ENCODE measurements at places on chromosomes 12 and 14. TPM values are rescaled to one million over a fixed set of nuclear protein-coding genes. Genes with fewer than 3 reads are reported as not detected.

DNA sequence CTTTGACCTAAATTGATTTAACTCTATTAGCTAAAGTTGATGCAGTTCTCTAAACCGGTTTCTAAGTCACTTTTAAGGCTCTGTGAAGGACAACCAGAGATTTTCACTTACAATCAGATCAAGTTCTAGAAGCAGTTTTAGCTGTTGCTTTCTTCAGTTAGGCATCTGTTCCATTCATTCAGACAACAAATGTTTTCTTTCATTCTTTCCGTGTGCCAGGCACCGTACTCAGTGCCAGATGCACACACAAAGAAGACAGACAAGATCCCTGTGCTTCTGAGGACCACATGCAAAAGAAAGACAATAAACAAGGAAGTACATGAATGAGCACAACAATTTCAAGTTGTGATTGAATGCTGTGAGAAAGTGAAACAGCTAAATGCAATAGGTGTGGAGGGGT, 11.1 kb upstream of the EGLN3 start:
- no peaks in the 10 kb centered on the region for H3K4me1 ChIP-seq
- H3K27ac ChIP-seq = no peak overlapping the region
- H3K27me3 ChIP-seq = peaks cover 16% of the 10 kb centered on the region
- no peak for DNase-seq
- no peaks in the 10 kb centered on the region for H3K36me3 ChIP-seq

DNA sequence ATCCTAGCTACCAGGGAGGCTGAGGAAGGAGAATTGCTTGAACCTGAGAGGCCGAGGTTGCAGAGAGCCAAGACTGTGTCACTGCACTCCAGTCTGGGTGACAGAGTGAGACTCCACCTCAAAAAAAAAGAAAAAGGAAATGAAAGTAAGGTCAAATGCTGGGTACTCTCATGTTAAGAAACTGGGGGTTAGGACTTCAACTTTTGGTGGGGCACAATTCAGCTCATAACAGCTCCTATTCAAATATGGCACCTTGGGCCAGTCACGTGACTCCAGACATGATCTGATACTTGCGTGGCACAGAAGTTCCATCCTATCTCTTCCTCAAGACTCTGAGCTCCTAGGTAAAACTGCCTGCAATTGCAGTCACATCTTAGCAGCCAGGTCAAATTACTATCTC, 142.7 kb downstream of the EGLN3 start:
- no peak overlapping the region for H3K27ac ChIP-seq
- H3K36me3 ChIP-seq = no peaks in the 10 kb centered on the region
- peaks cover 7% of the 10 kb centered on the region for H3K27me3 ChIP-seq
- H3K4me3 ChIP-seq = no peak overlapping the region

DNA sequence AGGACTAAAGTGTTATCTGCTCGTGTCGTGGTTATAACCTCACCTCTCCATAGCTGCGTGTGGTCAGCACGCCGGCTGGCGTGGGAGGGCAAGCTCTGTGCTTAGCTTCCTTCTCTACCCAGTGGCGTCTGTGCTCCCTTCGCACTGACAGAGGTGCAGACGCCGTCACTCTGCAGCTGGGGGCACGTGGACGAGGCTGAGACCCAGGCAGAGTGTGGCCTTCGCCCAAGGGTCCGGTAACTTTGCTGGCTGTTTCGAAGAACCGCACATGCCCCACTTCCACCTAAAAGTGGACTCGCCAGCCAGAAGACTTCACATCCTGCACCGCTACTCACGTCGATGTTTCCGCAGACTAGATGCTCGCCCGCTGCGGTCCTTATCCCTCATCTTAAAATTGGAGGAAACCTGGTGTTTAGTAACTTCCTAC, 35.9 kb upstream of the DYNC1H1 start:
- no peak overlapping the region for H3K4me3 ChIP-seq
- no peaks in the 10 kb centered on the region for H3K4me1 ChIP-seq
- DNase-seq = no peak
- H3K36me3 ChIP-seq = no peaks in the 10 kb centered on the region
- no peak overlapping the region for H3K27ac ChIP-seq

DNA sequence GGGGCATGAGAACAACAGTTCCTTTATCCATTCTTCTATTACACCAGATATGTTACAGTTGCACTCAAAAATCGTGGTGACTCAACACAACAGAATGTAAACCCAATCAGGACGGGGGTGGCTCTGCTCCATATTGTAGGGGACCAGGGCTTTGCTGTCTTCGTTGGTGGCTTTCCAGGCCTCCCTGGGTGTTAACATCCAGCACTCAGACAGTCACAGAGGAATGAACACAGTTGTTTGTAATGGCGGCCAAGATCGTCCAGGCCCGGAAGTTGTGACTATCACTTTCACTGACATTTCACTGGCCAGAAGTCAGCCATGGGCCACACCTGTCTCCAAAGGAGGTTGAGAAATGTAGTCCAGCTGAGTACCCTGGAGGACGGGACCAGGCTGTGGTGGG, 204.1 kb downstream of the CACNA1C start:
- no peak overlapping the region for H3K27ac ChIP-seq
- no peaks in the 10 kb centered on the region for H3K4me1 ChIP-seq
- H3K27me3 ChIP-seq = peaks cover 26% of the 10 kb centered on the region

DNA sequence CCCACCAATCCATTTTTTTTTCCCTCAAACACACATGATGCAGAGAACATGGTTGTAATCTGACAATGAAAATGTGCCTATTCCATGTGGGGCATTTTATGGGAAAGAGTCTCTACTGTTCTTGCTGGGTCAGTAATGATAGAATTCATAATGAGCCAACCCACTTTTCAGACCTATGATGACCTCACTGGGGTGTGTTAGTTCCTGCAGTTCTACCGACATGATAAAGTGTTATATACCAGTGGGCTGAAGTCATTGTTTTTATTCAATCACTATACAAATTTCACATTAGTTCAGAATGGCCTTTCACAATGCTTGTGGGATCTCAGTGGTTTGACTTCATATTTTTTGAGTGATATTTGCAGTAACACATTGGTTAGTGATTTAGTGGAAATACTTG, 47.5 kb downstream of the PPFIBP1 start:
- H3K4me1 ChIP-seq = peaks cover 51% of the 10 kb centered on the region
- H3K27ac ChIP-seq = peak overlapping the region; percentile 50
- H3K27me3 ChIP-seq = no peaks in the 10 kb centered on the region
- DNase-seq = peak; percentile 54

GRCh38 chr12:11689591-11690186, 40.2 kb downstream of the ETV6 start:
- H3K4me3 ChIP-seq = no peak overlapping the region
- no peaks in the 10 kb centered on the region for H3K36me3 ChIP-seq
- no peak for DNase-seq
- H3K4me1 ChIP-seq = no peaks in the 10 kb centered on the region

The RTL1 gene
- total RNA-seq = not detected

The GARIN6 gene
- total RNA-seq = not detected

DNA sequence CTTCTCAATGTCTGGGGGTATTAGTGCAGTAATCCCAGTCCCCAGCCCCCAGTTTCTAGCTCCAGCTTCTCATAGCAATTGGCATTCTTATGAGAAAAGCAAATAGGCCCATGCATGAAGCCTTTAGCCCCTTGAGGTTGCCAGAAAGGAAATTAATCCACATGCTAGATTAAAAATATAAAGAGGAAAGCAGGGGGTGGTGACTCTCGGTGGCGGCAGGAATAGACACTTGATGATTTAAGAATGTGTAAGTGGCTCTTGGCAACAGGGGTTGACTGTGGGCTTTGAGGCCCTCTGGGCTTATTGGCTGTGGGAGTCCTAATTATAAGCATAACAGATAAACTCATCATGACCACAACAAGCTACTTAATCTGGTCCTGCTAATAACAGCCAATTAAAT, 1367.3 kb upstream of the FLRT2 start:
- no peaks in the 10 kb centered on the region for H3K36me3 ChIP-seq
- no peak for DNase-seq
- no peak overlapping the region for H3K4me3 ChIP-seq

The AMN gene
- not detected for total RNA-seq

DNA sequence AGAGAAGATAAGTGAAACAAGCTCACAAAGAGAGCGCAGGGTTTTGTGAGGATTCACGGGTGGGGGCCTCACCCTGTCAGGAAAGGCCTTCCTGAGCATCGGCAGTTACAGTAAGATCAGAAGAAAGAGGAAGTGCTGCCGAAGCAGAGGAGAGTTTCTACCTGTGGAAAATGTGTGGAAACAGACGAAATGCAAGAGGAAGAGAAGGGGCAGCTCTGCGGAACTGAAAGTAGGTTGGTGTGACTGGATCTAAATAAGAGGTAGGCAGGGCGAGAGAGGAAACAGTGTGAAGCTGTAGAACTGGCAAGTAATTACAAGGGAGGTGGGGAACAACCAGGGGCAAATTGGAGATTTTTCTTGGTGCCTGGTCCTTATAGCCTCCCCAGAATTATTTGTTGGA, 2.6 kb downstream of the GPR68 start:
- no peaks in the 10 kb centered on the region for H3K36me3 ChIP-seq
- peaks cover 12% of the 10 kb centered on the region for H3K4me1 ChIP-seq
- H3K27me3 ChIP-seq = no peaks in the 10 kb centered on the region
- no peak for DNase-seq

GRCh38 chr14:90513161-90514014, 116.6 kb downstream of the CALM1 start:
- peaks cover 46% of the 10 kb centered on the region for H3K4me1 ChIP-seq
- 0 out of 2 replicates have a peak, but pooled peaks cover 4% of the 10 kb centered on the region for H3K27me3 ChIP-seq
- DNase-seq = peak; percentile 90
- peak overlapping the region; percentile 13 for H3K4me3 ChIP-seq

DNA sequence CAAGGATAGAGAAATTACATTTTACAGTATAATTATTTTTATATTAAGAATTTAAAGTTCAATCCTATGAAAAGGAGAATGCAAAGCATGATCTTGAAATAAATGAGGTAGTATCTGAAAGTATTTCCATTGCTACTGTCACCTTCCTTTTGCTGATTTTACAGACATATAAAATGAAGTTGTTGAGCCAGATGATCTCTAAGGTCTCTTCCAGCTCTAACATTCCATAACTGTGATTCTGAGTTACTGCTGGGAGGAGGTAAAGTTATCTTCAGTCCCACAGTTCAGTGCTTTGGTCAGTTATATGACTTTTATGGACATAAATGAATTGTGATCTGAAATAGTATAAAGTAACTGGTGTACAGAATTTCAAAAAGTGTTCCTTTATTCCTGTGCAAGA, 52.8 kb downstream of the SLC38A6 start:
- peaks cover 11% of the 10 kb centered on the region for H3K4me1 ChIP-seq
- DNase-seq = no peak
- no peaks in the 10 kb centered on the region for H3K36me3 ChIP-seq
- H3K27ac ChIP-seq = no peak overlapping the region
- no peak overlapping the region for H3K4me3 ChIP-seq

- H3K27me3 ChIP-seq = peaks cover 13% of the 10 kb centered on the region
- DNase-seq = no peak
- H3K4me3 ChIP-seq = no peak overlapping the region
- H3K36me3 ChIP-seq = no peaks in the 10 kb centered on the region
These were observed 23.8 kb downstream of the CNTN1 start for GRCh38 chr12:40716037-40716436.

- DNase-seq = no peak
- H3K27me3 ChIP-seq = no peaks in the 10 kb centered on the region
- H3K36me3 ChIP-seq = no peaks in the 10 kb centered on the region
- peaks cover 20% of the 10 kb centered on the region for H3K4me1 ChIP-seq
- H3K27ac ChIP-seq = no peak overlapping the region
These were observed 1.9 kb downstream of the SGPP1 start for GRCh38 chr14:63725786-63726460.

The SERPINA9 gene
- total RNA-seq = not detected

DNA sequence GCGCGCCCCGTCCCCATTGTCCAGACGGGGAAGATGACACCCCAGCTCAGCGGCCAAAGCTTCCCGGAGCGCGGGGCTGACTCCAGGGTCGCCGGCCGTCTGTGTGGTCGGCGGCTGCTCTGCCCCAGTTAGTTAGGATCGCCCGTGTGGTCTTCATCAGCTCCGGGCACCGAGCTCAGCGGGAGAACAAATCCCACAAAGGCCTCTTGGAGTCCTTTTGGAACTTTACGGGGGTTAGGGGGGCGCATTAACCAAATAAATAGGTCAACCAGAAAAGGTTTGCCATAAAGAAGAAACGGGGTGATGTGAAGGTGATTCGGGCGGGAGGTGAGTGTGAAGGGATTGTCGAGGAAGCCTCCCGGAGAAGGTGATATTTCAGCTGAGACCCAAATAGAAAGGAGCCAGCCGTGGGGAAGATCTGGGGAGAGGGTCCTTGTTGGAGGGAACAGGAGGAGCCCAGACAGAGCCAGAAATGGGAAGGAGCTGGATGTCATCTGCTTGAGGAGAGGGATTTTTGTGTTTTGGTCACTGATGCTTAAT, 697 bp downstream of the ATP6V0A2 start:
- no peaks in the 10 kb centered on the region for H3K27me3 ChIP-seq
- H3K4me1 ChIP-seq = peaks cover 18% of the 10 kb centered on the region
- H3K36me3 ChIP-seq = no peaks in the 10 kb centered on the region
- no peak for DNase-seq

GRCh38 chr12:65891219-65891618, 66.9 kb downstream of the HMGA2 start:
- peaks cover 78% of the 10 kb centered on the region for H3K4me1 ChIP-seq
- DNase-seq = peak; percentile 33
- H3K27ac ChIP-seq = peak overlapping the region; percentile 95
- no peaks in the 10 kb centered on the region for H3K27me3 ChIP-seq

DNA sequence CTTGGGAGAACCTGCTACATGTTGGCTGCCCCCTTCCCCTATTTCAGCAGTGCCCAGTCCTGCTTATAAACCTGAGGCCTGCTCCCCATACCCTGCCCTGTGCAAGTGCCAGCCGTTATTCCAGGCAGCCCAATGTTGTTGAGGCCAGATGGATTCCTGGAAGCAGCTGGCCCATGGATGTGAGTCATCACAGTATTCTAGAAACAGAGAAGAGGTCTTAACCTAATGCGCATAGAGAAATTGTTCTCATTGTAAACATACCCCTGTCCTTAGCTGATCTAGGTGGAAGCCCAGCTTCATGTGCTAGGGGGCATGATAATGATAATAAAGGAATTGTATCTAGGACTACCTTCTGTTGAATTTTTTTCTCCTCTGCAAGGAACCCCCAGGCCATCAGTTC, 69.7 kb downstream of the TSPAN11 start:
- no peak overlapping the region for H3K4me3 ChIP-seq
- H3K4me1 ChIP-seq = peaks cover 16% of the 10 kb centered on the region
- H3K36me3 ChIP-seq = no peaks in the 10 kb centered on the region
- no peaks in the 10 kb centered on the region for H3K27me3 ChIP-seq
- no peak for DNase-seq
- H3K27ac ChIP-seq = no peak overlapping the region

The IRF9 gene
- 10.5 TPM for total RNA-seq

DNA sequence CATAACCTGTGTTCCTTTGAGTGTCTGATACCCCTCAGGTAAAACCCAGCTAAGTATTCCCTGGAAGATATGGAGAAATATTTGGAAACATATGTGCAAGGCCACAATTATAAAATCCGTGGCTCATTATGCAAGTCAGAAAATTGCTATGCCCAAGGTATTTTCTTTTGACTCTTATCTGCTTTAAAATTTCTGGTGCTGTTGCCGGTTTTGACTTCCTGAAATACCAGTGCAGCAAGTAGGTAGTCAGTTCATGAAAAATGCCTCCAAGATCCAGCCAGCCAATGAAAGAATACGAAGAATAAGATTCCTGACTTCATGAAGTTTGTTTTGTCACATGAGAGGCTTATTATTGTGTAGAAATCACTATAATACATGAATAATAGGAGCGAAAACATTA, 20.2 kb upstream of the FUT8 start:
- no peaks in the 10 kb centered on the region for H3K27me3 ChIP-seq
- DNase-seq = no peak
- no peak overlapping the region for H3K27ac ChIP-seq
- H3K4me3 ChIP-seq = no peak overlapping the region

The IL22 gene
- not detected for total RNA-seq

The PLD4 gene
- not detected for total RNA-seq

The ERP27 gene
- not detected for total RNA-seq

The SMCO2 gene
- 1.7 TPM for total RNA-seq

The FZD10 gene
- total RNA-seq = not detected

All from PC-3 (cell line).